Stimulated activated CD4-positive, alpha-beta T cell treated with anti-CD3 and anti-CD28 coated beads, Interleukin-15, amount 100 ng/mL, for 48 hours (primary cell): ENCODE measurements at places on chromosomes 1 and 21.
A peak's percentile ranks its signal among the peaks of the same experiment; 100 is the strongest.

GRCh38 chr1:92969517-92969916 lies 8.3 kb upstream of the DIPK1A start:
- DNase-seq: no peak

- no peak for DNase-seq
Observed at GRCh38 chr1:10877894-10878293, 81.4 kb upstream of the CASZ1 start.

DNA sequence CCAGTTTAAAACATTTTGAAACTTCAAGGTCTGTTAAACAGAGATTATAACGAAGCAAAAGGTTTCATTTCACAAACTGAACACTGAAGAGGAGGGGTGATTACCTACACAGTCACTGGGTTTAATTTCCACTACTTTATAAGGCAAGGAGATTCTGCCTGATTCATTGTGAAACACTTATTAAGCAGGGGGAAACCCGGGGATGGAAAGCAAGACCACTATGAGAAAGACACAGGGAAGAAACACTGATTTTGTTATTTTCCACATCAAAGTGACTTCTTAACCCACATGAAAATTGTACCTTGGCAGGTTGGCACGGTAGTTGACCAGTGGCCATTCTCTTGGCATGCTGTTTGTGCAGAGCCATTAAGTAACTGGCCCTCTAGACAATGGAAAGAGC lies 8.1 kb upstream of the F5 start:
- DNase-seq: no peak

DNA sequence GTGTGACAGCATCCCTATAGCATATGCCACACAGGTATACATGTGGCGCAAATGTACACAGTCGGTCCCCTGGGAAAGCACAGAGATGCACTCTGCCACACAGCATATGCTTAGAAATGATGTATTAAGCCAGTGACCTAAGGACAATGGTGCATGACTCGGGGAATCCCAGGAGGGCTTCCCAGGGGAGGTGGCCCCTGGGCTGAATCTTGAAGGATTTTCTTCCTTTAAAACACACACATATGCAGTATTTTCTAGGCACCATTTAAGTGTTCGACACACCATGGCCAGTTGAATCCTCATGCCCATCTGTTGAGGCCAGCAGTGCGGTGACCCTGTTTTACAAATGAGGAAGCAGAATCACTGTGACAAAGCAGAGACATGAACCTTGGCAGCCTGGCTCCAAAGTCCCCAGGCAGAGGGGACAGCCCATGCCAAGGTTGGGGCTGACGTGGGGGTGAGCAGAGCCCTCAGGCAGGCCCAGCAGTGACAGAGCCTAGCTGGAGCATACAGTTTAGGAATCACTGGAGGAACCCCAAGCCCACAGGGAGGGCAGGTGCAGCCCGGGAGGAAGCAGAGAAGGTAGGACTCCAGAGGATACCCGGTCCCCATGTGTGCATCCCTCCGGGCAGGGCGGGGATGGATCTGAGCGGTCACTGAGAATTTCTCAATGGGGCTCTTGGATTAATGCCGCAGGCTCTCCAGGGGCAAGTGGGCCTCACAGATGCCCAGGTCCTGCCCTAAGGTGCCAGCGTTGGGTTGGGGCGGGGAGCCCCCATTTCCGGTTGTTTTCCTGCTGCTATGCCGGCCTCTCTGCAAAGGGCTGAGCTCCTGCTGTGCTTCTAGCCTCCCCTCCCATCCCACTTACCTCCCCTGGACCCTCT lies 28.4 kb downstream of the WNT3A start:
- no peak for DNase-seq

GRCh38 chr1:85992791-85993190 lies 163.8 kb downstream of the COL24A1 start:
- no peak for DNase-seq

GRCh38 chr1:66300972-66301451 lies 232.9 kb upstream of the SGIP1 start:
- peak; percentile 27 for DNase-seq

GRCh38 chr1:66996018-66996682 lies 57.8 kb downstream of the SLC35D1 start:
- DNase-seq: peak; percentile 40

- DNase-seq: no peak
Observed at GRCh38 chr21:16085421-16085820, 355.6 kb downstream of the USP25 start.

DNA sequence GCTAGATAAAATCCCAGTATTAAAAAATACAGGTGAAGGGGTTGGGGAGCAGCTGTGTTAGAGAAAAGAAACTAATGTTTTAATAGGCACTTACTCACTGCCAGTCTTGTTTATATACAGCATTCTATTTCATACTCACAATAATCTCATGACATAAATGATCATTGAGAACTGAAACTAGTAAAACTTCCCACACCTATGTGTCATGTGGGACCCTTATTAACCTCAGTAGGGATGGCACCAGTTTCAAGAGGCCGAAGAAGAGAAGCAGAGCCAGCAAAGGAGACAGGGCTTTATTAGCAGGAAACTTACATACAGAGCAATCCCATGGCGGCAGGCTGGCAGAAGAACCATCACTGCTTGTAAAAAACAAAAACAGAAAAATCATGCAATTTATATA lies 48.8 kb upstream of the KCNH1 start:
- no peak for DNase-seq

GRCh38 chr1:29527314-29528004 lies 291.1 kb downstream of the PTPRU start:
- no peak for DNase-seq

GRCh38 chr1:167671727-167672511 lies 41.9 kb downstream of the RCSD1 start:
- DNase-seq: no peak

DNA sequence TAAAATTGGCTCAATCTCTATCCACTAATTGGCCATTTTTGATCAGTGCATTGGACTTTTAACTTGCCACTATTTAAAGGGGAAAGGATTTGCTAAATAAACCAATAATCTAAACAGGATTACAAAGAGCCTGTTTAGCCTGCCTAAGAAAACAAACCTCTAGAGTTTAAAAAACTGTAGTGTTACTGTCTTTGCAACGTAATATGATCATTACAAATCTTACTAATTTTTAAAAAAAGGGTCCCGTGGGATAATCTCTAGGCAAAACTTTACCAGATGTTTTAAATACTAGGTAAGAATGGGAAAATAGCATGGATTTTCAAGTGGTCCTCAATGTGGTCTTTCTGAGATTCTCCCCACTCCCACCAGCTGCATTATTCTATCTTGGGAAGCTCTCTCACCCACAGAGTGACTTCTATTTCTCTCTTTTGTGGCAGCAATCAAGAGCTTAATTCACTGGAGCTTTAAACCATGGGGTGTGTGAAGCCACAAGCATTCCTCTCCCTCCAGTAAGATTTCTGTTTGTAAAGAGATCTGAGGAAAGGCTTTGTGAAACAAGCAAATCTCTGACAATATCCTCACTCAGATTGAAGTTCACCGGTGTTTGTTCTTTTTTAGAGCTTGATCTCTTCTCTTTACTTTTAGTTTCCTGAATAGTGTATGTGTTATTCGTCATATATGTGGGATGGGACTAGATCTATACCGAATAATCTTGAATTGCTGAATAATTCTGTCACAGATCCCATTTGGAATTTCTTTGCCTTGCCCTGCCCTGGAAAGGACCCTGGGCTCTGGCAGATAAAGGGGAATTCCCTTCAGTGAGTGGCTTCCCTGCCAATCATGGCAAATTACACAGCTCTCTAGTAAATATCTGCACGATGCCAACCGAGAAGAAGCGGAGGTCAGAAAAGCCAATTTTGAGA lies 132.2 kb downstream of the TLR5 start:
- DNase-seq: no peak

DNA sequence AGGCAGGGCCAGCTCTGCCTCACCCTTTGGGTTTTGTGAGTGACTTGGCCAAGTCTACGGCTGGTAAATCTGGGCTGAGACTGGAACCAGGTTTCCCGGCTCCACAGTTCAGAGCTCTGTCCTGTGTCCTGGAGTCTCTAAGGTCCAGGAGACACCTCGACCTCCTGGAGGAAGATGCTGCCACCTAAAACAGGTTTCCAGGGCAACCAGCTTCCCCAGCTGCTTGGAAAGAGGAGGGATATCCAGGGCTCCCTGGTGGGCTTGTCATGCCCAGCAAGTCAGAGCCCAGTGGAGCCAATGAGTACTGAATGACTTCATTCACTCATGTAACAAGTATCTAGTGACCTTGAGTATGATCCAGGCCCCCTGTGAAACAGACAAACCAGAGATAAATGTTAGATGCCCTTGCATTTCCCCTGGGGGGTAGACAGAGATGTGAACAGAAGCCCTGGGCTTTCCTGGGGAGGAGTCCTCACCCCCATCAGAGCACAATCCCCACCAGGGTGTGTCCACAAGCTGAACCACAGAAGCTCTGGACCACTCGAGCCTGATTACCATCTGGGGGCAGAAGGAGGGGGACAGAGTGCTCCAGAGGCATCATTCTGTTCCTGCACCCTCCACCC lies 181.2 kb upstream of the RAB4A start:
- DNase-seq: no peak

DNA sequence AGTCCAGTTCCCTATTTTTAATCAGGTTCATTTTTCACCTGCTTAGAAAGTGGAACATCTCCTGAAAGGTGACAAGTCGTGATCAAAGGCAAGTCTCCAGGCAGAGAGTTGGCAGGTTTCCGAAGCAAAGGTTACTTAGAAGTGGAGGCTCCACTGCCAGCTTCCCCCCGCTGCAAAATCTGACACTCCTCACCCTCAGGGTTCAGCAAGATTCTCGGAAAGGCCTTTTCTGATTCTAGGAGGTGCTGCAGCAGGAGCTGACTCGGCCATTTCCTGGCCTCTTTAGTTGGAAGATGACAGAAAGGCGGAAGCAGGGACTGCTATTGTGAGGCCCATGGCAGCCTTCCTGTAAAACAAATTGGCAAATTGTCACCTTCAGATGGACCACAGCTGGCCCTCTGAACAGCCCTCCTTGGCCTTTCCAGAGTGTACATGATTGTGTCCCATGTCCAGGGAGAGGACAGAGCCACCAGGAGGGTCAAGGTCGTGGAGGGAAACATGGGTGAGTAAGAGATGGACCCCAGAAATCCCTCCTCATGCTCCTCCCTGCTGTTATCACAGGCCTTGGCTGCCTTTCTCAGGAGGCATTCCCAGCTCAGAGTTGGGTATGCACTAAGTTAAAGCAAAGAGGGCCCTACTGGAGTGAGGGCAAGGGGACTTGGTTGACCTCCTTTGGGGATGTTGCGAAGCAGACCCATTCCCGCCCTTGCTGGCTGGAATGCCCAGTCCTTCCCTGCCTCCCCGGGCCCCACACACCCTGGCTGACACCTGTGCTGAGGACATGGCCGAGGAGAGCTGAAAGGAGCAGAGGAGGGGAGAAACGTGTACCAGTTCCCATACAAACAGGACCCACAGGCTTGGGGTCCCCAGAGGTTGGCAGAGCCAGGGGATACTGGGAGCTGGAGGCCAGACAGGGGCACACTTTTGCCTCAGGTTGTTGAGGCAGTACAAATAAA lies 115.5 kb upstream of the IRF2BP2 start:
- DNase-seq: peak; percentile 50

DNA sequence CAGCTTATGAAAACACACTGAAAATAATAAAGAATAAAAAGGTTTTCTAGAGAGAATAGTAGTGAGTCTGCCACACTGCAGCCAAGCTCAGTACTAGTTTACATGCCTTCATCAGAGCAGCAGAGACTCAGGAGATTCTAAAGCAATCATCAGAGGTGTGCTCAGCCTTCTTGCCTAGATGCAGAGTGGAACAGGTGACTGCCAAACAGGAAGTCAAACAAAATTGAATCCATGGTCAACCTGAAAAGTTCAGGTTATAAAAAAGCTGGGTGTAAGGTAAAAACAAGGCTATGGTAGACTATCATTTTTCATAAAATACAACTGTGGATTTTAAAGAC lies 165.3 kb upstream of the C1orf105 start:
- DNase-seq: no peak

GRCh38 chr1:8352886-8353785 lies 35.2 kb downstream of the SLC45A1 start:
- no peak for DNase-seq

DNA sequence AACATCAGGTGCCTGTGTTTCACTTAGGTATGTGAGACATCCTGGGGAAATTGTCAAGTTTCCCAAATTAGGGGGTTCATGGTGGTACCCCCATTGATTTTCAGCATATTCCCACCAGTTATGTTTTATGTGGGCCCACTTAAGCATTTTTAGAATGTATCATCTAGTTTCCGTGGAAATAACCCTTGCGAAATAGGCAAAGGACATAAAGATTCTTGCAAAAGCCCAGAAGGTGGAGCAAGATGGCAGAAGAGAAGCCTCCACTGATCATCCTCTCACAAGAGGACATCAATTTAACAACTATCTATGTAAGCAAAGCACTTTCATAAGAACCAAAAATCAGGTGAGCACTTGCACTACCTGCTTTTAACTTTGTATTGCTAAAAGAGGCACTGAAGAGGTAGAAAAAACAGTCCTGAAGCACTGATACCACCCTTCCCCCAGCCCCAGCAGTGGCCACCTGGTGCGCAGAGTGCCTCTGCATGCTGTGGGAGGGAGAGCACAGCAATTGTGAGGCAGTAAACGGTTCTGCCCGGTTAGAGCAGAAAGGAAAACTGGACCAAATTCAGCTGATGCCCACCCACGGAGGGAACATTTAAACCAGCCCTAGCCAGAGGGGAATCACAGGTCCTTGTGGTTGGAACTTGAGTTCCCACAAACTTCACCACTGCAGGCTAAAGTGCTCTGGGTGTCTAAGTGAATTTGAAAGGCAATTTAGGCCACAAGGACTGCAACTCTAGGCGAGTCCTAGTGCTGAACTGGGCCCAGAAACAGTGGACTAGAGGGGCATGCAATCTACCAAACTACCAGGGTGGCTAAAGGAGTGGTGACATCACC lies 23.2 kb downstream of the MCOLN2 start:
- DNase-seq: no peak

DNA sequence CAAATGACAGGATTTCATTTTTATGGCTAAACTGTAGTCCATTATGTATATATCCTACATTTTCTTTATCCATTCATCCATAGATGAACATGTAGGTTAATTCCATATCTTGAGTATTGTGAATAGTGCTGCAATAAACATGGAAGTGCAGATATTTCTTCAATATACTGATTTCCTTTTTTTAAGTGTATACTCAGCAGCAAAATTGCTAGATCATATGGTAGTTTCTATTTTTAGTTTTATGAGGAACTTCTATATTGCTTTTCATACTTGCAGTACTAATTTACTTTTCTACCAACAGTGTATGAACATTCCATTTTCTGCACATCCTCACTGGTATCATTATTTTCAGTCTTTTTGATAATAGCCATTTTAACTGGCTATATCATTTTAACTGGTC lies 30.1 kb downstream of the OR10J5 start:
- DNase-seq: no peak

GRCh38 chr1:195766709-195767108 lies 841.5 kb downstream of the KCNT2 start:
- no peak for DNase-seq
